ENCODE measurements at places on chromosomes 2 and 18.

GRCh38 chr18:58407263-58407648 is 221.6 kb downstream of the ALPK2 start:
- DNase-seq = no peak

- DNase-seq = no peak
These were observed 56.3 kb downstream of the BOLA3 start for GRCh38 chr2:74091391-74091790.

- no peak for DNase-seq
These were observed 567.5 kb downstream of the BCL11A start for GRCh38 chr2:59985923-59986322.

DNA sequence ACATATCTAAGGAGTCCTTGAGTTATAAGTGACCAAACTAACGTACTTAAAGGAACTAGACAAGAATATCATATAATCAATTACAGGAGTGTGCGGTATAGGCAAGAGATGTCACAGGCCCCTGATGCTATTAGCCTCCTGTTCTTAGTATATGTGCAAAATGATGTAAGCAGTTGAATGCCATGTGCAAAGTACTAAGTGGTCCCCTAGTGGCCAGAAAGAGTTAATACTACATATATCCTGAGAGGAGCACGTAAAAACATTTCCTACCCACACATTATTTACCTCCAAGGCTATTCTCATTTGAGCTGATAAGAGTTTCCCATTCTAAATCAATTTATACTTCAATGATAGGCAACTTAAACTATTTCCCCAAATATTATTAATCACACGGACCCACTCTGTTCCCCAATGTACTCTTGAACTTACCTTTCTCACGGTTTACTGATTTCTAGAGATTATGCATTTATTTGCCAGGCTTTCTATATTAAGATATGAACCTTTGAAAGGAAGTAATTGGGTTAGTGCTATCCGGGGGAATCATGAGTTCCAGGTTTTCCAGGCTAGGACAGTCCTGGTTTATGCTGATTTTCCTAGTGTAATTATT is 158.0 kb upstream of the KLHL14 start:
- no peak for DNase-seq

GRCh38 chr2:21406386-21406785 is 282.6 kb downstream of the TDRD15 start:
- no peak for DNase-seq

DNA sequence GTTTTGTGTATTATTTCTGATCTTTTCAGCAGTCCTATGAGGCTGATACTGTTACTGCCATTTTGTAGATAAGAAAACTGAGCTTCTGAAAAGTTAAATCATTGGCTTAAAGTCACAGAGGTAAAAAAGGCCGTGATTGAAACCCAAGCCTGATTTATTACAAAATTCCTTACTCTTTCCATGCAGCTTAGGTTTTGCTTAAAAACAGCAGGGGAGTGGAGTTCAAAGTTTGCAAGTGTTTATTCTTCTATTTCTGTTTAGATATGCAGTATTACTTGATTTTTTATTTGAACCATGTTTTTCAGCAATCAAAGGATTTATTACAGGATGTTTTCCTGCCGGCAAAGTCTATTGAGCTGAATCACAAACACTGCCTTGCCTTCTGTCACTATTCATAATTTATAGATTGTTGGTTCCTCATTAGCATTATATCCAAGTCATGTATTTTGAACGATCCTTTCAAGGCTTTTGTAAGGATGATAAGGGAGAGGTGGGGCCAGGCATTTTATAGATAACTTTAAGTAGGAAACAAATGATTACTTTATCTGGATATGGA is 31.9 kb upstream of the MSTN start:
- DNase-seq = no peak

DNA sequence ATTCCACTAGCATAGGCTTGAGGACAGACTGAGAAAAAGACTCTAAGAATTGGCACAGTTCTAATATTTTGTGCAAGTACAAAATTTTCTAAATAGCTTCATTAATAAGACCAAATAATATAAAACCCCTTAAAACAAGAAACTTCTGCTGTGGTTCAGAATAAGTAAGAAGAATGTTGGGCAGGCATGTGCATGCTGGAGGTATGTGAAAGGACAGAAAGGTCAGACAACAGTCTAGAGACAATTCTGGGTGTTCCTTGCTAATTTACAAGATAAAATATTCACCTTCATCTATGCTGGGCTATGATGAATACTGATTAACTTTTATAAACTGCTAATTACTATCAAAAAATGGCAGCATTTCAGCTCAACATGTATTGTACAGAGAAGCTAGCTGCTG is 14.9 kb downstream of the CEBPZOS start:
- DNase-seq = no peak

Measured in stimulated activated CD8-positive, alpha-beta memory T cell treated with anti-CD3 and anti-CD28 coated beads, Interleukin-4, amount 100 ng/mL, for 4 hours (primary cell).